ENCODE measurements at places on chromosomes 4 and X.
A peak's percentile ranks its signal among the peaks of the same experiment; 100 is the strongest.

- peak; percentile 62 for DNase-seq
Measured at GRCh38 chr4:114263233-114263632, 283.8 kb upstream of the ARSJ start.

DNA sequence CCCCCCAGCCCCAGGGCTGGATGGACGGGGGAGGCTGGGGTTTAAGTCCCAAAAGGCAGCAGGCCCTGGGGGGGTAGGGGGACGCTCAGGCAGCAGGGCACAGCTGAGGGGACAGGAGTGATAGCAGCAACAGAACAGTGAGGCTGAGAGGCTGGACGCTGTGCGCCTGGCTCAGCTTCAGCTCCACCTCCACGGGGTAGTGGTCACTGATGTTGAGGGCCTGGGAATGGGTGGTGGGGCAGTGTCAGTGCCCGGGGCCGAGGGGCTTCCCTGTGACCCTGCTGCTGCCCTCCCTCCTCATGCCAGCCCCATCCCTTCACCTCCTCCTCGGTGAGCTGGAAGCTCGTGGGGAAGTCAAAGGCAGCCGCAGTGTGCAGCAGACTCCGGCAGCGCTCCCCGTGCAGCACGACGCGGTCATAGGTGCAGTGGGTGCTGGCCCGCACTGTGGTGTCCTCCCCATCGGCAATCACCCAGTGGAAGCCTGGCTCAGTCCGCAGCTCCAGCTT is 4.5 kb downstream of the RPL10 start:
- no peak for DNase-seq

- peak; percentile 39 for DNase-seq
Measured at GRCh38 chr4:174256277-174256713, 27.2 kb downstream of the FBXO8 start.

DNA sequence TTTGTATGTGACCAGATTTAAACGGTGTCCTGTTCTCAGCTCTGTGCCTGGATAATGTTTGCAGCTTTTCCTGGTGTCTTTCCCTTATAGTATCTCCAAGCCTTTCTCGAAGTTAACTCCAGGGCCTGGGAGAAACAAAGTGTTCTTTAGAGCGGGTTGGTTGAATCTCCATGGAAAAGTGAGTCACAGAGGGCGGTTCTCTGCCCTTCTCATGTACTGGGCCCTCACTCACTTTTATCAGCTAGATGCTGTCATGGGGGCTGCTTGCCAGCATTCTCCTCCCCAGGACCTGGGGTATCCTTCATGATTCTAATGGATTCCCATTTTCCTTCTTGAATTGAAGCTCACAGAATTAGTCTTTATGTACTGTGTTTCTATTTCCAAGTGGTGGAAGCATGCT is 46.1 kb upstream of the MAGEC2 start:
- no peak for DNase-seq

- no peak for DNase-seq
Measured at GRCh38 chr4:15652841-15653240, 2.3 kb downstream of the FBXL5 start.

- peak; percentile 85 for DNase-seq
Measured at GRCh38 chr4:3010998-3011397, 47.6 kb downstream of the GRK4 start.

DNA sequence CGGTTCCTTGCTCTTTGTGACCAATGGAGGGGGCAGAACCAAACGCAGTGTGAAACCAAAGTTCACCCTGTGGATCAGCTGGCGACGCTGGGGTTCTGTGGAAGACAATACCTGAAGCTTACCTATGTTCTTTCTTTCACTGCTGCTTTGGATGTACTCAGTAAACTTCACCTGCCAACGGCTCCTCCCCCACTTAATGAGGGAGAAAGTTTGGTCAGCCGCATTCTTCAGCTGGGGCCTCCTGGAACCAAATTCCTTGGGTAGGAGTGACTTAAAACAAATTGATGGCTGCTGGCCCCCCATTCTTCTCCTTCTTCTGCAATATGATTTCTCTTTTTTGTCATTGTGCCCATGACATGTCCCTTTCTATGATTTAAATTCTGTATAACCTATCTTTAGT is 282.4 kb downstream of the ANK2 start:
- DNase-seq, result no peak

- DNase-seq, result no peak
Measured at GRCh38 chr4:164931551-164932324, 45.7 kb downstream of the TRIM61 start.

GRCh38 chr4:6943012-6943884 is 33.6 kb downstream of the TBC1D14 start:
- DNase-seq, result no peak

- DNase-seq, result no peak
Measured at GRCh38 chrX:9357518-9358114, 107.2 kb upstream of the TBL1X start.

GRCh38 chrX:109378281-109378680 is 103.6 kb downstream of the GUCY2F start:
- no peak for DNase-seq

GRCh38 chr4:102657206-102657605 is 103.6 kb downstream of the MANBA start:
- no peak for DNase-seq

DNA sequence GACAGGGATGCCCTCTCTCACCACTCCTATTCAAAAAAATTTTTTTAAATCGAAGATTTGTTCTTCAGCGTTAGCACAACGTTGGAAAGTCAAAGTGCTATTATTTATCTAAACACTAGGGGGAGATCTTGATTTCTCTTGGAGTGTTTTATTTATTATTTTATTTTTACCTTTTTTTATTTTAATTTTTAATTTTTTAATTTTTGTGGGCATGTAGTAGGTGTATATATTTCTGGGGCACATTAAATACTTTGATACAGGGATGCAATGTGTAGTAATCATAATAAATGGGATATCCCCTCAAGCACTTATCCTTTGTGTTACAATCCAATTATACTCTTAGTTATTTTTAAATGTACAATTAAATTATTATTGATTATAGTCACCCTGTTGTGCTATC is 37.4 kb upstream of the SLC10A4 start:
- no peak for DNase-seq

GRCh38 chr4:86019906-86020305 is 339.9 kb downstream of the MAPK10 start:
- peak; percentile 34 for DNase-seq

DNA sequence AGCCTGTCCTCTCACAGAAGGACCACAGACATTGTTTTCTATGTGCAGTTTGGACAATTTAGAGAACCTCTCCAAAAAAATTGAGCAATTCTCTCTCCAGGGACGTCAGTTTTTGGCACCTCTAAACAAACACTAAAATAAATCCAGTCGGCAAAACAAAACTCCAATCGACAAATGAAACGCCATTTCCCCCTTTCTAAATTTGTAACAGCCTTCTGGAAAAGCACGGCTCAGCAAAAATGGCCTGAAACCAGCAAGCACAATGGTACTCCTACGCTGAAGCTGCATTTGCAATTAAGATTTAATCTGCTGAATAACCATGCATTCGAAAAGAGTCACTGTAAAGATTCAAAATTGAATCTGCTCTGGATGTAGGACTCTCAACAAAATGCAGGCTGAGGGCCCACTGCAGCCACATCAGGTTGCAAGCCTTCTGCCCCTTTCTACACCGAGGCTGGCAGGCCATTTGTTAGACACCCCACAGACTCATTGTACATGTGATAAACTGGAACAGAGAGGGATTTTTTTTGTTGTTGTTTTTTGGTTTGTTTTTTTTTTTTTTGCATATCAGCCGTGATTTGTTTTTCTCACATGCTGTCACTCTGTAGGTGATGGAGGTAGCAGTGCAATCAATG is 79.9 kb upstream of the MAP3K15 start:
- DNase-seq, result no peak

DNA sequence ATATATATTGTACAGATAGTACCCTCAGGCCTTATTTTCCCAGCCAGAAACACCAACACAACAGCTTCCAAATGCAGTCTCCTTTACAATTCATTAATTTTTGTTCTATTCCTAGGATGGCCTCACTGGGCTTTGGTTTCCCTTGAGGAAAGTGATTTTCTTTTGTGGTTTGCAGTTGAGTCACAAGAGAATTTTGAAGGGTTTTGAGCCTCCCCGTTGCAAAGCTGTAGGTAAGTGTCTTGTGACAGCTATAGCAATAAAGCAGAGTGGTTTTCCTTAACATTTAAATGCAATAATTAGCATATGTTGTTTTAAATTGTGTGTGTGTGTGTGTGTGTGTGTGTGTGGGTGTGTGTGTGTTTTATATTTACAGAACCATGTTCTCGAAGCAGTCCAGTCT is 54.1 kb upstream of the WDR17 start:
- DNase-seq, result no peak

DNA sequence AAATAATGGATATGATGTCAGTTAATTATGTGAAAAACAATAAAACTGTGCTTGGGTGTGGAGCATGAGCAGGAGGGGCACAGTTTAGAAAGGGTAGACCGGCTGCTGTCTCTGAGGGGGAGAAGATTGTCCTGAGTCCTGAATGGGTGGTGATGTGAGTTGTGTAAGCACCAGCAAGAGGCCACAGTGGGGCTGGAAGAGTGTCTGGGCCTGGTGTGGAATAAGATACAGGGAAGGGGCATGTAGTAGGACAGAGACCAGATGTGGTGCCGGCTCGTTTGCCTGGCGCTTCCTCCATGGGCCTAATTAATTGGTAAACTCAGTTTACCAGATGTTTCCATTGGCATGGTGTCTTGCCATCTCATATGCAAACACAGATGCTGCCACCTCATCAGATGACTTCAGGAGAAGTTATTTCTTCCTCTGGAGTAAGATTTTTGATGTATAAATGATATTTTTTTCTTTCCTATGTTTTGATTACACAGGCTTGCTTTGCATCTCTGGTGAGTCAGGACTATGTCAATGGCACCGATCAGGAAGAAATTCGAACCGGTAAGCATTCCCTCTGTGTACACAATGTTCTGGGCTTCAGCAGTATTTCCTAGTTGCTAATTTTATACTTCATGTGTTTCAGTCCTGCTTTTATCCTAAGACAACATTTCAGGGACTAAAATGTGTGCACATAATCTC is 5.1 kb downstream of the MED28 start:
- DNase-seq, result peak; percentile 6

GRCh38 chr4:5463936-5464650 is 244.3 kb downstream of the EVC2 start:
- DNase-seq, result no peak

DNA sequence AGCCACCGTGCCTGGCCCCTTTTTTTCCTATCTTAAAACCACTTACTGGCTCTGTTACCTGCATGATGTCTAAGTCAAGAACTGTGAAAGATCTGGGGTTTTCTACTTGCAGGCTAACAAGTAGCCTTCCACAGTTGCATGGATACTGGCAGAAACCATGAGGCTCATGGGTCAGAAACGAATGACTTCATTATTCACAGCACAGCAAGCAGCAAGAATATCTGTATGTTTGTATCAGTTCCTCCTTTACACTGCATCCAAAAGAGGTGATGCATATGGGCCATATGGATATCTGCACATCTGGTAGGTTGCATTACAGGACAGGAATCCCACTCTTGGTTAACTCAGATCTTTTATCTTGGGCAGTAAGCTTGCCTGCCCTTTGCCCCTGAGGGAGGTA is 154.9 kb upstream of the NUDT6 start:
- no peak for DNase-seq

All from fibroblast of skin of right quadriceps (primary cell).